ENCODE measurements at places on chromosomes 16 and 17. TPM values are rescaled to one million over a fixed set of nuclear protein-coding genes. Genes with fewer than 3 reads are reported as not detected.

GRCh38 chr17:17703140-17703919, 22.1 kb downstream of the RAI1 start:
- DNase-seq: no peak

GRCh38 chr16:53209429-53209828, 154.6 kb downstream of the CHD9 start:
- no peak for DNase-seq

SAMD14 gene
- total RNA-seq: 3.4 TPM

DNA sequence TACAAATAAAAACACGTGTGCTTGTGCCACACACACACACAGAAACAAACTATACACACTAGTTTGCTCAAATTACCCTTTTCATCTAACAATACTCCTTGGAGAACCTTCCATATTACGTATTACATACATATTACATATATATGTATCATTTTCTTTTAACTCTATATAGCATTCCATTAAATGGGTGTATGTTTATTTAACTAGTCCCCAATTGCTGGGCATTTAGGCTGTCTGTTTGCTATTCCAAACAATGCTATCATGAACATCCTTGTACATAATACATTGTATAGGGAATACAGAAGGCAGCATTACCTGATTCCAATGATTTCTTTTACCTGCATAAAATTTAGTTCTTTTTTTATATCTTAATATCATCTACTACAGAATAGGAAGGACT, 73.1 kb downstream of the SKAP1 start:
- no peak for DNase-seq

- no peak for DNase-seq
These were observed 9.5 kb upstream of the MRPL12 start for GRCh38 chr17:81693509-81694210.

CSNK1D gene
- 111 TPM for total RNA-seq

DNA sequence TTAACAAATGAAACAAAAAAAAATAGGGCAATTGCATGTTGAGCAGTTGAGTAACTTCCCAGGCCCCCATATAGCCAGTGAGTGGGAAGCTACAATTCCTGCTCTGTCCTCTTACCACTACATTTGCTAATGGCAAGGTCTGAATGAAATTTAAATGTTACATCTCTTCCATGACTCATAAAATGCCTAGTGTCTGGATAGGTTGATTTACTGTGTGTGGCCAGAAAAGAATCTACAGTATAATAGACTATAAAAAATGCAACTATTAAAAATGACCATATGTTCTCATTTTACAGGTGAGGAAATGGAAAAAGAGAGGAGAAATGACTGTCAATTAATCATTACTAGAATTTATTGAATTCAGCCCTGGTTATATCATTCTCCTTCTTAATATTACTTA, 1199.3 kb downstream of the CDH11 start:
- DNase-seq: no peak

DNA sequence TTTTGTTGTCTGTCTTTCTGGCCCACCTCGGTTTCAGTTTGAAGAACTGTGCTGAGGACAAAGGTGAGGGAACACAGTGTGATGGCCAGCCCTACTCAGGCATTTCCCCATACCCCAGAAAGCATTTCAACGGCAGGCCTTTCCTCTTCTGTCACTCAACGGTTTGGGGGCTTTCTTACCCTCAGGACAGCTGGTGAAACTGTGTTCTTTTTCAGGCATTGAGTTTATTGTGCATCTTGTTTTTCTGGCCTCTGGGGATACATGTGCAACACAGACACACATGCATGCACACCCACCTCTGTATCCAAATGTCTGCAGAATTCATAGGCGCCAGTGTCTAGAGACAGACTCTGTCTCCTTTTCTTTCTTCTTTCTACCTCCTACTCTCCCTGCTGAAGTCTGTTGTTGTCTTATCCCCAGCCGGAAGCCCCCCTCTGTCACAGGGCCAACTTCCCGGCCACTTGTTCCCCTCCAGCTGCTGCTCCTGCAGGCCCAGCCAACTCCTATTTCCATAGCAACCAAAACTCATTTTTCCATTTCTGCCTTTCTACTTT, 17.0 kb downstream of the CHD9 start:
- DNase-seq: no peak

- no peak for DNase-seq
These were observed 9.9 kb downstream of the PIRT start for GRCh38 chr17:10827898-10828552.

- DNase-seq: peak; percentile 12
These were observed 20.5 kb upstream of the KLHL11 start for GRCh38 chr17:41885733-41886132.

DNA sequence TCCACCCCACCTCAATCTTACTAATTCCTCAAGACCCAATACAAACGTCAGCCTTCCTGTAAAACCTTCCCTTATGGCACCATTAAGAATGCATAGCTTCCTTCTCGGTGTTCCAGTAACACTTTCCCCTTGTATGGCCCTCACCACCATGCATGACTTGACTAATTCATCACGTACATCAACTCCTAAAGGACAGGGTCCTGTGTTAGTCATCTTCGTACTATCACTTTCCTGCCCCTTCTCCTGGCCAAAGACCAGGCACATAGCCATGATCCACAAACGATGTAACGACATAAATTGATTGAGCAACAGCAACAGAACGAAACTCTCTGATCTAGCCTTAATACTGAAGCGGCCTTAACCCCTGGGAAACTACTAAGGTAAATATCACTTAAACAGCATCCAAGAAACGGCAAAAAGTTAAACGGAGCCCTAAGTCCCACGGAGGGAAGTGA, 612 bp downstream of the PSMD12 start:
- DNase-seq: peak; percentile 59

DNA sequence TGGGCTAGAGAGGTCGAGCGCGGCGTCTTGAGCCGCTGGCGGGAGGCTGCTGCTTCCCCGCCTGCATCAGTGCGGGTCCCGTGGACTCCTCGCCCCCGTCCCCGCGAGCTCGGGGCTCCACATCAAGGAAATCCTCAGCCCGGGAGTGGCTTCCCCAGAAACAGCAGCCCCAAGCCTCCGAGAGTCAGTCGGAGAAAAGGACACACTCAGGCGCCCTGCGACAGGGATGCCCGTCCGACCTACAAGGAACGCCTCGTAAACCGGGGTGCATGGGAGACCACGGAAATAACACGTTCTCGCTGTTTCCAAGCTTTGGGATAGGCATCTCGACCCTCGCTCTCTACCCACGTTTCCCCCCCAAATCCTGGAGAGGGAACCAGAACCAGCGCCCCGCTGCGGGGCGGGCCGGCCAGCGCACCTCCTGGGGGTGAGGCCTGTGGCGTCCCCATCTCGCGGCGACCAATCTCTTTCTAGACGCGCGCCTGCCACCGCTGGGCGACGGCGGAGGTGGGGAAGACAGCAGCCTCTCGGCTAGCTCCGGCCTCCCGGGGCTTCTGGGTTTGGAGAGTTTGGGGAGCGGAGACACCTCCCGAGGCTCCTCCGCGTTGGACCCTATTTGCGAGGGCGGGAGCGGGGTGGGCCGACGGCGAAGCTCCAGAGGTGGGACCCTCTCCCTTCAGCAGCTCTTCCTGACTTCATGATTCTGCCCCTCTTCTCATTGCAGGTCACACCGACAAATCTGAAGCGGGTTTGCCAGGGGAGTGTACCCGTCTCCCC, 759 bp upstream of the TP53I13 start:
- peak; percentile 88 for DNase-seq

KRT12 gene
- total RNA-seq: not detected

ZSCAN10 gene
- total RNA-seq: 0.19 TPM

- no peak for DNase-seq
These were observed 87.3 kb downstream of the MAP2K6 start for GRCh38 chr17:69501591-69502468.

GALR2 gene
- total RNA-seq: 4.8 TPM

DNA sequence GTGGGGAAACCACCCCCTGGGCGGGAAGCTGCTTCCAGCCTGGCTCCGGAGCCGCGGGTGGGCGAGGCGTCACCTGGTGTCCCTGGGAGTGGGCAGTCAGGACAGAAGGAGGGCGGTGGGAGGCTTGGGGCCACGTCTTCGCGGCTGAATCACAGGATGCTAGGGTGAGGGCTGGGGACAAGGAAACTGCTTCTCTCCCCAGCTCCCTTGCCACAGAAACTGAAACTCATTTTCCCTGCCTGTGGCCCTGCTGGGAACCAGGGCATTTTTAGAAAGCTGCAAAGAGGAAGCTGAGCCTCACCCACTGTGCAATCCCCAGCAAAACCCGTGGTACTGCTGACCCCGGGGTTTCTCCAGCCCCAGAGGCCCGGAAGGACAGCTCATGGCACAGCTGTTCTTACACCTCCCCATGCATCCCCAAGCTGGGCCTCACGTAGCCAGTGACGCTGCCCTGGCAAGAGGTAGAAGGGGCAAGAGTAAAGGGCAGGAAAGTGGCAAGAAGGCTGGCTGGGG, 8.2 kb downstream of the RHBDF2 start:
- DNase-seq: peak; percentile 83

NPIPA7 gene
- 3.4 TPM for total RNA-seq

DNA sequence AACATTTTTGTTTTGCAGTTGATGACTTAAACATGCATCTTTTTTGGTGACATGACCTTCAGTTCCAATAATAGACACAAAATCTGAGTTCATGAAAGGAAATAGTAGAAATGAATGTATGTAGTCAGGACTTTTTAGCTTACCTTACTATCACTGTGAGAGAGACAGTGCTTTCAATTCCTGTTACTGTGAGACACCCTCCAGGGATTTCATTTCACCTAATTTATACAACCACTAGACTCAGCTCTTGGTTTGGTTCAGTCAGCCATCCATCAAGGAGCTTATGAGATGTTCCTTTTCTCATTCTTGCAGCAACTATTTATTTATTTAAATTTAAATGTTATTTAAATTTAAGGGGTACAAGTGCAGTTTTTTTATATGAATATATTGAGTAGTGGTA, 77.9 kb downstream of the MAP2K4 start:
- DNase-seq: no peak

CDK5R1 gene
- total RNA-seq: 12.4 TPM

GRCh38 chr17:65218261-65218660, 81.1 kb downstream of the RGS9 start:
- no peak for DNase-seq

DNA sequence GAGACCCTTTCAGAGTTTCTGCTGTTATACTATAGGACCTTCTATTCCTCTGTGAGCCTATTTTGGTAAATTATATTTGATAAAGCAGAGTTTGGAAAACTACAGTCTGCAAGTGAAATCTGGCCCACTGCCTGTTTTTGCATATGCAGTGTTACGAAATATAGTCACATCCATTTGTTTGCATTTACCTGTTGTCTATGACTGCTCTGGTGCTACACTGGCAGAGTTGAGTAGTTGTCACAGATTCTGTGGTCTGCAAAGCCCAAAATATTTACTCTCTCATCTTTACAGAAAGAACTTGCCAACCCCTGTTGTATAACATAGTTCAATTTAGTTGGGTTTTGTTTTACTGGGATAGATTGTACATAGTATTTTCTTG, 42.3 kb downstream of the TNRC6A start:
- no peak for DNase-seq

DNA sequence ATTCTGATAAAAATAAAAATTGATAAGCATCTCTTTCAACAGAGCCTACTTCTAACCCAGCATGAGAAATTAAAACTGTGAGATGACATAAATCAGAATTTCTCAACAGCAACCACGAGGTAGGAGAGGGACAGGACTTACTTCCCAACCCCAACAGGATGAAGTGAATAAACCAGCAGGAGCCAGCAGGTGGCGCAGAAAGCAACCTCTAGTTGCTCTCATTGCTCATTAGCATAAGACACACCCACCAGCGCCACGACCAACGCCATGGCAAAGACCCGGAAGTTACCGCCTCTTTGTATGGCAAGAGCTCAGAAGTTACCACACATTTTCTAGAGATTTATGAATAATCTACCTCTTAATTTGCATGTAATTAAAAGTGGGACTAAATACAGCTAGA, 189.4 kb upstream of the CDH8 start:
- DNase-seq: peak; percentile 53

COG8 gene
- 27.9 TPM for total RNA-seq

GRCh38 chr16:75653922-75654321, 6.3 kb downstream of the TERF2IP start:
- no peak for DNase-seq

KRTAP2-1 gene
- not detected for total RNA-seq

DNA sequence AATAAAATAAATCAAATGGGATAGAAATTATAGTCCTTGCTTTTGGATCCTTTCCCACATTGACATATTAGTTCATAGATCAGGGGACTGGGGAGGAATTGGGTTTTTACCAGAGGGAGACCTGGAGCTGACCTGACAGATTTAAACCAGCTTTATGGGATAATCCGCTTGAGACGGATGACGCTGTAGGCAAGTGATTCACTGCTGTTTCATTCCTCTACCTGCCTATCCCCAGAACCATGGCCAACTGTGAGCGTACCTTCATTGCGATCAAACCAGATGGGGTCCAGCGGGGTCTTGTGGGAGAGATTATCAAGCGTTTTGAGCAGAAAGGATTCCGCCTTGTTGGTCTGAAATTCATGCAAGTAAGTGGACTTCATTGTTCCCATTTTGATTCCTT, 2.1 kb downstream of the NME1 start:
- no peak for DNase-seq

GRIN2C gene
- not detected for total RNA-seq

DNA sequence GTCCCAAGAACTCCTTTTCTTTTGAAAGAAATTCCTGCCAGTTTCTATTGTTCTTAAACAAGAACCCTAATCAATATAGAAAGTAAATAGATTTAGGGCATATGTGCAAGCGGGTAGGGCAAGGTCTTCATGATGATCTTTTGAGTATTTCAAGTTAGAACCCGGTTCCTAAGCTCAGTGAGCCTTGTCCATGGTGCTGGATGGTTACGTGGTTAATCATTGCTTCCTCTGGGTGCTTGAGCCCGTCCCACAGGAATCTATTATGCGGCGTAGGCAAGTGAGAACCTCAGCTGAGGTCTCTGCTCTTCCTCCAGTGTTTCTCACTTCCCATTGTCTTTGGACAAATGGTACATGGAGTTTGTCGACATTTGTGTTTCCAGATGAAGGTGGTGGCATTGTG, 580.8 kb upstream of the EEF2KMT start:
- DNase-seq: no peak

SPEM2 gene
- not detected for total RNA-seq

- DNase-seq: no peak
These were observed 20.5 kb upstream of the CCL2 start for GRCh38 chr17:34234616-34235015.

GRCh38 chr17:45021607-45022287, 29.7 kb downstream of the DCAKD start:
- DNase-seq: peak; percentile 71

- peak; percentile 94 for DNase-seq
These were observed at the start of gene TBX21 for GRCh38 chr17:47733047-47733673. TSS of gene TBX21 (plus strand) at chr17:47733236. CDS start at chr17:47733455, 219 bp downstream.

GRCh38 chr17:15364615-15365014, 23.2 kb upstream of the TEKT3 start:
- no peak for DNase-seq
